NCI-H345 (cell line): ENCODE measurements at places on chromosomes 13 and 19.
A peak's percentile ranks its signal among the peaks of the same experiment; 100 is the strongest.

DNA sequence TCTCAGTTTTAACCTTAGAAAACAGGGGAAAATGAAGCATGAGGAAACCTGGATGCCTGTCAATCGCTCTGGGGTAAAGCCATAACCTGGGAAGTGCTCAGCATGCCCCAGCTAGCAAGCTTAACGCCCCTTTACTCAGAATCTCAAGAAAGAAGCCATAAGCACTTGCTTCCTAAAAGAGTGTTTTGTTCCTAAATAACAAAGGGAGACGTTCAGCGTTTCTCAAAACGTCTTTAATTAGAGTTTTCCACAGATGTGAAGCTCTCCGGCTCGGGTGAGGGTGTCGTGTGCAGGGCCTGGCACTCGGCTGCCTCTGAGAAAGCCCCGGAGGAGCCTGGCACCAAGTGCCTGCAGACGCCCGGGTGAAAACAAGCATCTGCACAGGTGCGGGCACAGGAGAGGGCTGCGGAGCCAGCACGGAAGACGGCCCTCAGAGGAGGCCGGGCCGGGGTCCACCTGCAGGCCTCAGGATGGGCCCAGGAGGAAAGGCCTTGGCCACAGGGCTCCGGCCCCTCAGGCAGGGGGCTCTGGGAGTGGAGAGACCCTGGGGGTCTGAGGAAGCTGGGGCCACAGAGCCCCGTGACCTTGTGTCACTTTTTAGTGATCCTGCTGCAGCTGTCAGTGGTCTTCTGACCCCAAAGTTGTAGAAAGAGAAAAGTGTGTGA, 6.2 kb downstream of the GAS6 start:
- DNase-seq = no peak

GRCh38 chr13:80144493-80144892, 196.4 kb downstream of the SPRY2 start:
- DNase-seq = no peak

- no peak for DNase-seq
Observed at GRCh38 chr19:50794876-50795663, 4.9 kb downstream of the ACP4 start.

- DNase-seq = no peak
Observed at GRCh38 chr13:97257228-97257755, 35.2 kb downstream of the MBNL2 start.

DNA sequence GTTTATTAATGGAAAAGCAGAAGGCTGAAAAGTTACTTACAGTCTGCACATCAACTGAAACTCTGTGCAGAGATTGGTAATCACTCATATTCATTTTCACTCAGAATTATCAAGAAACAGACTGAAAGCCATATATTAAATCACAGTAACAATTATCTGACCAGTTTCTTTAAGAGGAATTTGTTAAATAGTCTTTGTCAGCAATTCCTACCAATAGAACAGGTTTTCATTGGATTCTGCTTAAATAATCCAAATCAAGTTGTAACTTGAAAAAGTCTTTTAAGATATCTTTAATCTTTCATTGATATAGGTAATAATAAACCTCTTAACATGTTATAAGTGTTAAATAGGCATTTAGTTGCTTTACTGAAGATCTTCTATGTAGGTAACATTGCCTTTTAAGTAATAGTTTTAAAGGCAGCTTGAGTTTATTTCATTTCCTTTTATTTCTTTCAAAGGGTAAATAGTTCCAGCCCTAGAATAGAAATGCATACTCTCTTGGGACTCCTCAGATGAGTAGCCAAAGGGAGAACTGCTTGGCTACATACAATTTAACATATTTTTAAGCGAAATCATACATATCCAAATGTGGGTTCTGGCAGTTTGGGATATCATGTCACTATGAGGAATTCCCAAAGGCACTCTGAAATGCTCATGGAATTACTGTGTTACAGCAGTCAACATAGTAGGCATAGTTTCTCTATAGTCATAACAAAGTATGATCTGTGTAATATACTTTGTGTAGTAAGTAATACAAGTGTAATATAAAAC, 326.0 kb upstream of the SPRY2 start:
- no peak for DNase-seq

DNA sequence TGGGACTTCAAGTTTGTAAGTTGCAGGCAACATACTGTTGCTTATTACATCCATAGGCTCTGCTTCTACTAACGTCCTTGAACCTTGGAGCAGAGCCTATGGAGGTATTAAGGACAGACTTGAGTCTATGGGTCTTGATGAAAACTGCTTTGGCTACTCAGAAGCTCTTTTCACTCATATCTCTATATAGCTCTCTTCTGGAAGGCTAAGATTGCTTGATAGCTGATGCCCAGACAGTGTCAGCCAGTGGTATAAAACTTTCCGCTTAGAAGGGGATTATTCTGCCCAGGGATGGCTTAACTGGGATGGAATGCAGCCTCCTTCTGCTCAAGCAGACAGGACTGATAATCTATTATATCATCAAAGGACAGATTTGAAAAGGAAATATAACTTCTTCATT, 25.6 kb upstream of the ESD start:
- no peak for DNase-seq

- DNase-seq = no peak
Observed at GRCh38 chr19:7734220-7735203, 2.6 kb upstream of the CLEC4G start.

DNA sequence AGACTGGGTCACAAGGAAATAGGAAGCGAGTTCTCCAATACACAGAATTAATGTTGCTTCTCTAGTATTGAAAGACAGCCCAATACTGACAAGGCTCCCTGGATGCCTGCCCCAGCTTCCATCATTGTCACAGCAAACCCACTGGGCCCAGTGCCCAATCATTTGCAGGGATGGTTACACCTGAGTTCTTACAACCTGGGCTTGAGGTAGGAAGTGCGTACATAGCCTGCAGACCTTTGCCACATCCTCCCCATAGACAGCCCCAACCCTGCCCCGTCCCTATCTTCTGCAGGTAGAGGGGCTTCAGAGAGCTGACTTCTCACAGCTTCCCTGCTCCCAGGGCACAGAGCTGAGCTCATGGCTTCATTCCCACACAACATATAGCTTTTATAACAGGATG, 108.1 kb upstream of the UBL3 start:
- DNase-seq = no peak

DNA sequence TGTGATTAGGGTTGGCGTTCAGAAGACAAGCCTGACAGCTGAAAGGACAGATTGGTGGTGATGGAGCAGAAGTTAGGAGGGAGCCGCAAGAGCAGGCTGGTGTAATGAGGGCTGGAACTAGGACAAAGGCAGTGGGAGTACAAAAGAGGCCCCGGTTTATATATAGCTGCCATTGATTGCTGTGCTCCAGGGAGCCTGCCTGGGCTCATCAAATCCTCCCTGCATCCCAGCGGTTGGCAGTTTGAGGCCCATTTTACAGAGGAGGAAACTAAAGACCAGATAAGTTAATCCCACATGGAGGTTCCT, 123.7 kb downstream of the CACNA1A start:
- no peak for DNase-seq

- DNase-seq = no peak
Observed at GRCh38 chr19:55700813-55701212, 25.8 kb downstream of the EPN1 start.

DNA sequence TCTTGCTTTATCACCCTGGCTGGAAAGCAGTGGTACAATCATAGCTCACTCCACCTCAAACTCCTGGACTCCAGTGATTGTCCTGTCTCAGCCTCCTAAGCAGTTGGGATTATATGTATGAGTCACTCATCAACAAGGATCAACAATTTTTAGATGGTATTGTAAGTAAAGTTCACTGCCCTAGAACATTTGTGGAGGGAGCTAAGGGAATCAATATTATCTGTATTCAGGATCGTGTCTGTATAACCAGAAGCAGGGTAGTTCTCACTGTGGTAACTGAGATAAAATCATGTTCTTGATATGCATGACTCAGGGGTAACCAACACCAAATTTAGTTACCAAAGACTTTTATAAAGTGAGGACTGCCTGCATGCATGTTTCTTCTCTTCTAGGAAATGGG, 27.0 kb downstream of the ZMYM5 start:
- DNase-seq = no peak

GRCh38 chr13:23990455-23990854, 93.2 kb upstream of the C1QTNF9B start:
- no peak for DNase-seq

DNA sequence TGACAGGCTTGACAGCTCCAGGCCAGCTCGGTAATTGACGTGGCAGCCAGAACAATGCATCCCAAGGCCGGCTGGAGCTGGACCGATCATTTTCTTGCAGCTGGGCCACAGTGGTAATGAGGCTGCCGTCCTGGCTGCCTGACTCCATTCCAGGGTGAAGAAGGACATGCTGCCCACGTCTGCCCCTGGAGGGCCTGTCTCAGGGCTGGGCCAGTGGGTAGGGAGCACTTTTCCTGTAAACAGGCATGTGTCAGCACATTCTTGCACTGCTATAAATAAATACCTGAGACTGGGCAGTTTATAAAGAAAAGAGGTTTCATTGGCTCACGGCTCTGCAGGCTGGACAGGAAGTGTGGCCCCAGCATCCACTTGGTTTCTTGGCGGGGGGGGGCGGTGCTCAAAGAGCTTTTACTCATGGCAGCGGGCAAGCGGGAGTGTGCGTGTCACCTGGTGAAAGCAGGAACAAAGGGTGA, 38.1 kb upstream of the KCTD15 start:
- no peak for DNase-seq

DNA sequence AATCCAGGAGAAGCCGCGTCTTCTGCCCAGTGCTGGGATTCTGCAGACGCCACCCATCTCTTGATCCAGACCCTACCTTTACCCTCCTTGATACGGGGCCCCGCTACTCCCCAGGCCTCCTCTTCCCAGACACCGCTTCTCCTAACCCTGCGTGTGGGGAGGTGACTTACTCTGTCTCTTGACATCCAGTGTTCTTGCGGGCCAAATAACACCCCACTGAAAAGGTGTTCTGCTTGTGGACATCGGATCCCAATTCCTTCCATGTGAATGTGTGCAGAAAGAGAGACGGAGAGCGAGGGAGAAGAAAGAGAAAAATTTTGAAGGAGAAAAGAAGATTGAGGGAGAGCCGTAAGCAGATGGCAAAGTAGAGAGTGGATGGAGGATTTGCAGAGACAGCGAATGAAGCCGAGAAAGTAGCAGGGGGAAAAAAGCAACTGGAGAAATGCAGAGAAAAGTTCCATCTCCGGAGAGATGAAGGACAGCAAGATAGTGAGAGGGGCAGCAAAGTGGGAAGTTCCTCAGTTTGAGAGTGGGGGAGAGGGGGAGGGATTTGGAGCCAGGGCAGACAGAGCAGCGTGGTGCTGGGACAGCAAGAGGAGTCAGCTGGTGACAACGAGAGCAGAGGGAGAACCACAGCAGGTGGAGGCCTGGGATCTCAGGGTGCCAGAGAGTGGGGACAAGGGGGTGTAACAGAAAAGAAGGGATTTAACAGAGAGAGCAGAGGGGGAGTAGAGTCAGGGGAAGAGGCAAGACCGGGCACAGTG, 814 bp downstream of the ZNF480 start:
- peak; percentile 30 for DNase-seq

DNA sequence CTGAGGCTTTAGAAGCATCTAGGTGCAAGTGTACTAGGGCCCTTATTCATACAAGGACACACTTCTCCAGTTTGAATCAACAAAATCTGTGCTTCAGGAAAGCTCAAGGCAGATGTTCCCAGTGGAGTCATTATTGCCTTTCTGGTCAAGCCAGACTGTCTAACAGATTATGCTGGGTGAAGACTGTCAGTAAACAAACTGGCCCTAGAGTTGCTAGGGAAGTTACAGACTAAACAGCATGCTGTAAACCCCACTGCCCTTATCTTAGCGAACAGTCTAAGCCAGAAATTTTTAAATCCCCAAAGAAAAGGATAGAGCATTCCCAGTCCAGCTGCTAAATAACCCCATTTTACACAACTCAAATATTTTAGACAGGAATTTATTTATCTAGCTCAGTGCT, 1701.3 kb upstream of the PRR20A start:
- peak; percentile 3 for DNase-seq

GRCh38 chr19:22545751-22546150, 88.4 kb upstream of the ZNF492 start:
- DNase-seq = no peak
